ENCODE measurements at places on chromosomes 12 and 14.

DNA sequence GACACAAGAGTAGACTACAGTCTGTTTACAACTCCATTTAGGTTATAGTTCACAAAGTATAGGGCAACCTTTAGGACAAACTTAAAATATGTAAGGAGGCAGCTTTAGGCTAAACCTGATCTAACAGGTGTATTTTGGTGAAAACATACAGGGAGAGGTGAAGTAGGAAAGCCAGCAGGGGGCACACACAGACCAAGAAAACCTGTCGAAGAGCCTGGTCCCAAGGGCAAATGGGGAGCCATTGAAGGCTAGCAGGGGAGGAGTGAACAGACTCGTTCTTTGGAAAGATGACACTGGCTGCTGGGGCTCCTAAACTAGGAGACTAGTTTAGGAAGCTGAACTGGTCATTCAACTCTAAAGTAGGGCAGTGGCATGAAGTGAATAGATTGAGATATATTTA lies 138.8 kb upstream of the WSCD2 start:
- no peak for DNase-seq

GRCh38 chr12:117188121-117188665 lies 2.1 kb downstream of the FBXO21 start:
- DNase-seq: no peak

DNA sequence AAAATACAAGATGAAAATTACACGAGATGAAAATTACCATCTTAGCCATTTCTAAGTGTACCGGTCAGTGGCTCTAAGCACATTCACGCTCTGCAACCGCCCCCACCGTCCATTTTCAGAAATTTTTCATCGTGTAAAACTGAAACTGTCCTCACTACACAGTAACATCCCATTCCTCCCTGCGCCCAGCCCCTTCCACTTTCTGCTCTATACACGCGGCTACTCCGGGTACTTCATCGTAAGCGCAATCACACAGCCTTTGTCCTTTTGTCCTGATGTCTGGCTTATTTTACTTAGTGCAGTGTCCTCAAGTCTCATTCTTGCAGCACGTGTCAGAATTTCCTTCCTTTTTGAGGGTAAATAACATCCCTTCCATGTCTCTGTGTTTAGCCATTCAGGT lies 3.6 kb upstream of the GPR132 start:
- no peak for DNase-seq

- DNase-seq: no peak
Observed at GRCh38 chr12:21129906-21130305, 1.1 kb upstream of the SLCO1B1 start.

GRCh38 chr12:111781085-111781658 lies 14.4 kb downstream of the ALDH2 start:
- DNase-seq: no peak

DNA sequence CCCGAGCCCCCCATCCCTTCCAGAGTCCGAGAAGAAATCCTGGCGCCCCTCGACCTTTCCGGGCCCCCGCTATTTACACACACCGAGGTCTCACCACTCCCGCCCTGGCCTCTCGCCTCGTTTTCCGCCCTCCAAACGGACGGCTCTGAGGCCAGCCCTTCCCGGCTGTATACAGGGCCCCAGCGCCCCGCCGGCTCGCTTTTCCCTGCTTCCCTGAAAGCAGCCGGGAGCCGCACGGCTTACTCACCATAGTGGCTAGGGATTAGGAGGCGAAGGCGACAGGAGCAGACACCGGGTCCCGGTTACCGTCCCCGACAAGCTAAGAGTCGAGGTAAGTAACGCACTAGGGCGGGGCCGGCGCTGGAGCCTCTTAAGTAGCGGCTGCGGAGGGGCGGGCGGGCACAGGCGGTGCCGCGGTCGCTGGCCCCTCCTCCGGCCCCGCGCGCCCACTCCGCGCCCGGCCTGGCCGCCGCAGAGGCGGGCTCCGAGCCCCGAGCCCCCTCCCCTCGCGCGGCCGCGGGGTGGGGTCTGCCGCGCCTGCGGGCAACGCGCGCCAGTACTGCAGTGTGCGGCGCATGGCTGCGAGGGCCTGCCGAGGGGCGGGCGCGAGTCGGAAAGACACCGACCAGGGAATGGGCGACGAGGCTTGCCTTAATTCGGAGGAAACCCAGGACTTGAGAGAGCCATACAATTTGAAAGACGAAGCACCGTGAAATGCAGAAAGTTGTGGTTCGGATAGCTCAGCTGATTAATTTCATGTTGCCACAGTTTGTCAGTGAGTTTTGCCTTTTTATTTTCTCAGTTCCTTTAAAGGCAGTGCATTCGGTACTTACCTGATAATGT lies at the start of gene TUBA1B:
Gene TUBA1B (minus strand): TSS at position 345 of the 843 bp plus-strand sequence. CDS start 95 bp downstream, at position 250.
- DNase-seq: no peak

Measured in BJ (cell line).